ENCODE measurements at places on chromosomes 6 and 20.

GRCh38 chr6:109069746-109070145 lies 24.9 kb downstream of the SESN1 start:
- DNase-seq, result no peak

DNA sequence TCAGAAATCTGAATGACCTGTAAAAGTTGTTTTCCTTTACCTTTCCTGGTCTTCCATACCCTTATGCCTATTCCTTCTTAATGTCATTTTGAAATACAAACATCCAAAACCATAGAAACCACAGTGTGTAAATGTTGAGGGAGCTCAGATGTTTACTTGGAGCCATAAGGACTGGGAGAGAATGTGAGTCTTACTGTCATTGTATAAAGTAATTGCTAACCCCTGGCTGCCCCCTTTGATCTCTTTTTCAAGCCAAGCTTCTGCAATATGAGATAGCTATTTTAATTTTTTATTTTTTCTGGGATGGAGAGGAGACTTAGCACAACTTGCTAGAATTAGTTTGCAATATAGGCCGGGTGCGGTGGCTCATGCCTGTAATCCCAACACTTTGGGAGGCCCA lies 124.4 kb upstream of the AKIRIN2 start:
- DNase-seq, result no peak

- no peak for DNase-seq
Measured at GRCh38 chr6:161232467-161232866, 41.4 kb downstream of the AGPAT4 start.

- no peak for DNase-seq
Measured at GRCh38 chr6:1965596-1966224, 279.7 kb downstream of the GMDS start.

DNA sequence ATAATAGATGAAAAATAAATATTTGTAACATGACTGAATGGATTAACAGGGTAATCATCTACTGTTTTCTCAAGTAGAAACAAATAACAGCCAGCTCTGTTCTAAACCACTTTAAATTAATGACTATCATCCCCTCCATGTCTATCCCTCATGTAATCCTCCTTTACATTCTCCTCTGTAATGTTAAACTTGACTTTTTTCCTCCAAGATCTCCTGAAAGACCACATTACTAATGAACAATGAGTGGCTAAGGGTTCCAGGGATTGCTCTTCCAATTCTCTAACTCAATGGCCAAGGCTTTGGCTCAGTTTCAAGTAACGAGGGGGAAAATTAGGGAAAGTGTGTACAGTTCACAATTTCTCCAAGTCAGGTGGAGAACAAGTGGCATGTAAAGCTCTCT lies 37.6 kb upstream of the FBXL4 start:
- no peak for DNase-seq

- no peak for DNase-seq
Measured at GRCh38 chr6:131660195-131660594, 23.1 kb downstream of the ENPP3 start.

- no peak for DNase-seq
Measured at GRCh38 chr6:63634630-63635029, 972 bp upstream of the PHF3 start.

DNA sequence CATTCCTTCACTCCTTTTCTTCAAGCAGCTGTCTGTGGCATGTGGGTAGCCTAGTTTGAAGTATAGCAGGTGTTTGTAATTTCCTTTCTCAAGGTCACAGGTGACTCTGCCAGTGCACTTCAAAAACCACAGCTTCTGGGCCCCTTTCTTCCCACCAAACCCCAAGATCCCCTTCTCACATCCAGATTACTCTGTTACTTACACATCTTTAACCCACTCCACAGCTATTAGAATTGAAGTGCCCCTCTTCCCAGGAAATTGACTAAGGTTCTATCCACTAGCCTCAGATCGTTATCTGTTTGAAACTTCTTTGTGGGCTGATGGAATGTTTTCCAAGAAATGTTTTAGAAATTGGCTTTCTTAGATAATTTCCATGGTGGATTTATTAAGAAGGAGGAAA lies 150.8 kb downstream of the AHI1 start:
- DNase-seq, result no peak

GRCh38 chr20:9422321-9423057 lies 91.9 kb upstream of the LAMP5 start:
- no peak for DNase-seq

DNA sequence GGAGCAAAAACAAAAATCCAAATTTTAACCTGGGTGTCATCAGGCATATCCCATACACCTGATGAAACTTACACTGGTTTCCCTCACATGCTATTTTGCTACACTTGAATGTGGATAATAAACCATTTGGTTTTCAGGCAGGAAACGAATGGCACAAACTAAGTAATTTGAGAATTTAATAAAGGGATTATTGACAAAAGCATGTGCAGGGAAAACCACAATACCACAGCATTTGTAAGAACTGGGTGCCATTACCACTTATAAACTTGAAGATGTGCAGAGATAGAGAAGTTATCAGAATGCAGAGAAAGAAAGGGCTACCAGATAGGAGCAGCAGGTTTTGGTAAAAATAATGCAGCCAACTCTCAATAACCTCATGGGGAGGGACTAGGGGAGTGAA lies 151.2 kb downstream of the RFX6 start:
- DNase-seq, result no peak
